ENCODE measurements at places on chromosomes 6 and 20. TPM values are rescaled to one million over a fixed set of nuclear protein-coding genes. Genes with fewer than 3 reads are reported as not detected.

DNA sequence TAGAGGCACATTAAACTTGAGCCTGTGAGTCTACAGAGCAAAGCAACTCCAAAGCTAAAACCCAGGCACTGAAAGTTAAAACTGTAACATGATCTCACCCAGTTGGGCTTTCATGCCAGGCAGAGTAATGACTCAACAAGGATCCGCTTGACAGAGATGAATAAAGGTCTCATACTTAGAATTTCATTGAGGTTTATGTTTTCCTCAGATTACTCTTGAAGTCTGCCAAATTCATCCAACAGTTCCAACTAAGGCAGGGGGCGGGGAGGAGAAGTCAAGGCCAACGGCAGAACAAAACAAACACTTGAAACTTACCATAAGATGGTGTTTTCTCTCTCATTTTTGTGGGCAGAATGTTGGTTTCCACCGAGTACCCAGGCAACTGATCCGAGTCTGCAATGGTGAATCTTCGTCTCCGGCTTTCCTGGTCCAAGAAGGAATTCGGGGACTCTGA lies 54.0 kb upstream of the IPCEF1 start:
- peak; percentile 89 for DNase-seq

The SAMD5 gene
- total RNA-seq, result 2.3 TPM

GRCh38 chr6:140736231-140736630 lies 1361.8 kb upstream of the CITED2 start:
- no peak for DNase-seq

GRCh38 chr6:158474961-158475343 lies 84.9 kb upstream of the TMEM181 start:
- peak; percentile 76 for DNase-seq

- DNase-seq, result no peak
Observed at GRCh38 chr6:123402052-123402451, 234.7 kb downstream of the TRDN start.

GRCh38 chr6:137767911-137768690 lies 99.0 kb upstream of the TNFAIP3 start:
- peak; percentile 22 for DNase-seq

The ZBTB12 gene
- total RNA-seq, result 4.0 TPM

The GSTA2 gene
- total RNA-seq, result not detected

DNA sequence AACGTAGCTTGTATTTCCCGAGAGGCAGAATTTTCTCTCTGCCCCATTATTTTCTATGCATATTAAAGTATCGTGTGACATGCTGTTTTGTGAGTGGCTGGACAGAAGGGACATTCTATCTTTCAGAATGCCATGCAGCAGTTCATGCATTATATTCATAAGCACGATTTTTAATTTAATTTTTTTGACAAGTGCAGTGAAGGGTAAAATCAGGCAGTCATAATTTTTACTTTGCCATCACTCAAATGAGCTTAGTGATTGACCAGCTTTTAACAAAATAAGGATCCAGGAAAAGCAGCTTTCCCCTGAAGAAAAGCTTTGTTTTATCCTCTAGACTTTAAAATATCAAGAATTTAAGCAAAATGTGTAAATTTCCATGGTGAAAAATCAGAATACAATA lies 673.3 kb downstream of the KIF16B start:
- no peak for DNase-seq

GRCh38 chr20:11072982-11073381 lies 399.2 kb upstream of the JAG1 start:
- DNase-seq, result no peak

GRCh38 chr6:9878535-9878934 lies 536.3 kb downstream of the TFAP2A start:
- no peak for DNase-seq

DNA sequence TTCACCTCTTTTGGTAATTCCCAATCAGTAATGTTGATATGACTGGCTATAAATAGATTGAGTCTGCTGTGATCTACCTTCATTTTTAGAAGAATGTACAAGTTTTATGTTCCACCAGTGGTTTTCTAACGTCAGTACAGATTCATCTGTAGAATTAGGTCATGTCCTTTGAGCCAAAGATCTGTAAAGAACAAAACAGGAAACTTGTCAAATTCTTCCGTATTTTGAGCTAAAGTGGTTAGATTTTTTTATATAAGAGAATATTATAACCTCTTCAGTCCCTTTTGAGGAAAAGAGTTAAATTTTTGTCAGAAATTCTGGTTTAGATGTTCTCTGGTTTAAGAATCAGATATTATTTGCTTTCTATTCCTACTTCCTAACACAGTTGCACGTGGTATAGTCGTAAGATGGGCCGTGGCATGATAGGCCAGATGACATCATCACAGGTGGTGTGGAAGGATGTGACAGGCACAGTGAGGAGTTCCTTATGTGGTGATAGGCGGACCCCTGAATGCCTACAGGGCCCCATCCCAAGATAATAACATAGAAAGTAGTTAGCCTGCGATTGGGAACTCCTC lies 62.3 kb downstream of the SNX9 start:
- DNase-seq, result no peak

The SPATS1 gene
- total RNA-seq, result not detected

- peak; percentile 35 for DNase-seq
Observed at GRCh38 chr6:146851837-146852236, 253.1 kb downstream of the ADGB start.

- no peak for DNase-seq
Observed at GRCh38 chr6:98092331-98092730, 742.0 kb upstream of the POU3F2 start.

- DNase-seq, result no peak
Observed at GRCh38 chr20:1879934-1880333, 15.3 kb upstream of the SIRPA start.

- DNase-seq, result peak; percentile 33
Observed at GRCh38 chr6:47478233-47479139, 897 bp downstream of the CD2AP start.

The PDE10A gene
- 1.8 TPM for total RNA-seq

GRCh38 chr6:128886706-128887105 lies 3.8 kb downstream of the LAMA2 start:
- no peak for DNase-seq

DNA sequence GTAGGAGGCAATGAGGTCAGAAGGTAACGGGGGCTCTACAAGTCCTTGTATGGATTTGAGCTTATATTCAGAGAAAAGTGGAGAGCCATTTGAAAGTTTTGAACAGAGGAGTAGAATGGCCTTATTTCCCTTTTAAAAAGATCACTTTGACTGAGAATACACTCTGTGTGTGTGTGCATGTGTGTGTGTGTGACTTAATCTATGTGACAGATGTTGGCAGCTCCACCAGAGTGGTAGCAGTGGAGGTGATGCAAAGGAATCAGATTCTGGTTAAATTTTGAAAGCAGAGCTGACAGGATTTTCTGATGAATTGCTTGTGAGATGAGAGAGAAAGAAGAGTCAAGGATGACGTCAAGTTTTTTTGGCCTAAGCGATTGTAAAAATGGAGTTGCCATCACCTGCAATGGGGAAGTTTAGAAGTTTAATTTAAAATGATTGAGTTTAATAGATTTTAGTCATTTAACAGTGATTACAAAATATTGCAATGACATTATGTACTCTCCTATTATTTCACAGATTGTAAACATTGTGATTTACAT lies 172.2 kb upstream of the HEY2 start:
- no peak for DNase-seq

The MTRF1L gene
- 25.5 TPM for total RNA-seq

- no peak for DNase-seq
Observed at GRCh38 chr6:148231572-148231971, 111.1 kb upstream of the SASH1 start.

- peak; percentile 4 for DNase-seq
Observed at GRCh38 chr20:12237772-12238171, 320.1 kb downstream of the BTBD3 start.

DNA sequence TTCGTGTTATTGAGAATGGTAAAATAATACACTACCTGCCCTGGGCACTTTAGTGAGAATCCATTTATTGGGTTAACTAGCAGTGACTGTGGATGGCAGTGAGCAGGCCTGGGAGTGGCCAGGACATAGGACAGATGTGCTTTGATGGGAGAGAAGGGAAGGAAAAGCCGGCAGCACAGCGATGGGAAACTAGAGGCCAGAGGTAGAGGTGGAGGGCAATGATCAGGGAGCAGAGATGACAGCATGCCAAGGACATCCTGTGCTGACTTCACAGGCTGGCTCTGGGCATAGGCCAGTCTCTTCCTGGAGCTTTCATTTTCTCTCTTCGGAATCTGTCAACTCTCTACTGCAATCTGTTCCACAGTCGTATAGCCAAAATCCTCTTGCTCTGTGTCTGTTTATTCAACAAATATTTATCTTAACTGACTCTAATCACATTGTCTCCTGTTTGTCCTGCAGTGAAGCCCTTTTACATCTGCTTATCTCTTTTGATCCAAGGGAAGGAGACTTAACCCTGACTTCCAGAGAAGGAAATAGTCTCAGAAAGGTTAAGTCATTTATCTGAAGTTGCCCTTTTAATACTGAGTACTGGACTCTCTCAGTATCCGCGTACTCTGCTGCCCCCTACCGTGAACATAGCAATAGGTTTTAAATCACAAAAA lies 18.4 kb upstream of the MMP24 start:
- peak; percentile 84 for DNase-seq

GRCh38 chr6:99186417-99186816 lies 163.1 kb downstream of the FAXC start:
- DNase-seq, result no peak

- DNase-seq, result no peak
Observed at GRCh38 chr20:50055524-50056083, 57.3 kb downstream of the UBE2V1 start.

The HNF4A gene
- 0.22 TPM for total RNA-seq

DNA sequence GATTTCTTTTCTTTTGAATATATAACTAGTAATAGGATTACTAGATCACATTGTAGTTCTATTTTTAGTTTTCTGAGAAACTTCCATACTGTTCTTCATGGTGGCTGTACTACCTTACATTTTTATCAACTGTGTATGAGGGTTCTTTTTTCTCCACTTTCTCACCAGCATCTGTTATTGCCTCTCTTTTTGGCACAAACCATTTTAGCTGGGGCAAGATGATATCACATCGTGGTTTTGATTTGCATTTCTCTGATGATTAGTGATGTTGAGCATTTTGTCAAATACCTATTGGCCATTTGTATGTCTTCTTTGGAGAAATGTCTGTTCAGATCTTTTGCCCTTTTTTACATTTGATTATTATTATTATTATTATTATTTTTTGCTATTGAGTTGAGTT lies 86.1 kb upstream of the TCF21 start:
- no peak for DNase-seq

The VGLL2 gene
- not detected for total RNA-seq

The C6orf15 gene
- total RNA-seq, result not detected

GRCh38 chr6:170451762-170452651 lies 101.1 kb downstream of the PSMB1 start:
- DNase-seq, result no peak

DNA sequence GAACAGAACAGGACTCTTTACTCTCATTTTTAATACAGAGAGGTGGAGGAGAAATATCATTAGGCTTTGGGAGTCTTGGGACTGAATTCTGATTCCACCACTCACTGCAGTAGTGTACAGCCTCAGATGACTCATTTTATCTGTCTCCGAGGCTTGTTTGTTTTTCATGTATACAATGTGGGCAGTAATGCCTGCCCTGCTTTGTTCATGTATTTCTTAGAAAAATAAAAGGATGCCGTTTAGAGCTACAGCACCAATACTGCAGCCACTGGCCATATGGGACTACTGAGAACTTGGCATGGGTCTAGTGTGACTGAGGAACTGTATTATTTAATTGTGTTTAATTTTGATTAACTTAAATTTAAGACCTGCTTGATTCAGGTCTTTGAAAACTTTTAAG lies 41.2 kb upstream of the JAG1 start:
- peak; percentile 58 for DNase-seq

DNA sequence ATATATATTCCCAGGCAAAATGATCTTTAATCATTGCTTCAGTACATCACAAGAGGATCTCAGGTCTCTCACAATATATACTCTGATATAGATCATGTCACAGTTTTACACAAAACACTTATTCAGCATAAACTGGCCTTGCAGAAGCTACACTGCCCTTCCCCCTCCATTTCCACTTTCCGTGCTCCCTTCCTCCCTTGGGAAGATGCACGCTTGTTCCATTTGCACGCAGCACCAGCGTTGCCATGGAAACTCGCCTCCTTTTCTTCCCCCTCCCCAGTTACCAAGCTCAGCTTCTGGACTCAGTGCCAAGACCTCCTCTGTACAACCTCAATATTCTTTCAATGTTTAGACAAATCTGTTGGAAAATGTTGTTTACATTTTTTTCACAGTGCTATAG lies 154.6 kb downstream of the RFPL4B start:
- no peak for DNase-seq

- no peak for DNase-seq
Observed at GRCh38 chr6:89200706-89201215, 16.4 kb downstream of the GABRR1 start.

DNA sequence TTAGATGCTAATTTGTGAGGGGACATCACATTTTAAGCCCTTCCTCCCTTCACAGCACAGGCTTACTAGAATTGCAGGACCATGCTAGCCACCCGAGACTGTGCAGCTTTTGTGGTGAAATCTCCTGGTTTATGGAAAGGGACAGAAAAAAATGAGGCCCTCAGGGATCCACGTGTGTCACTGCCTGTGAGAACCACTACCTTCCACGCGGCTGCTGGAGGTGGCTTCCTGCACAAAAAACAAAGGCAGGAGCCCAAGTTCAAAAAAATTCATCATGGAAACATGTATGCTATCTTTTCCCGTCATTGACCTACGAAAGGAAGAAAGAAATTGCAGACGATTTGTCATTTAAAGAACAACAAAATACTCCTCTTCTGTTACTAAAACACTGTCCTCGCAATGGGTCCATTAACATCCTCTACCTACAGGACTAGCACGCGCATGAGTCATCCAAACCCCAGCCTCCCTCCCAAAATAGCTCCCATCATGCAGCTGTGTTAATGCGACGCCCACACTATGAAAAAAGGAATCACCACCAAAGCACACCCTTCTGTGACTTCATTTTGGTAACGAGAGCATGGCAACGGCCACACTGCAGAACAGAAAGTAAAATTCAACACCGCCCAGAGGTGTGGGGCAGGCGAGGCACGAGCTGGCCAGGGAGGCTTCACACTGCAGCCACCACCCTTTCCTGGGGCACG lies 45.7 kb downstream of the RAMACL start:
- DNase-seq, result peak; percentile 56

DNA sequence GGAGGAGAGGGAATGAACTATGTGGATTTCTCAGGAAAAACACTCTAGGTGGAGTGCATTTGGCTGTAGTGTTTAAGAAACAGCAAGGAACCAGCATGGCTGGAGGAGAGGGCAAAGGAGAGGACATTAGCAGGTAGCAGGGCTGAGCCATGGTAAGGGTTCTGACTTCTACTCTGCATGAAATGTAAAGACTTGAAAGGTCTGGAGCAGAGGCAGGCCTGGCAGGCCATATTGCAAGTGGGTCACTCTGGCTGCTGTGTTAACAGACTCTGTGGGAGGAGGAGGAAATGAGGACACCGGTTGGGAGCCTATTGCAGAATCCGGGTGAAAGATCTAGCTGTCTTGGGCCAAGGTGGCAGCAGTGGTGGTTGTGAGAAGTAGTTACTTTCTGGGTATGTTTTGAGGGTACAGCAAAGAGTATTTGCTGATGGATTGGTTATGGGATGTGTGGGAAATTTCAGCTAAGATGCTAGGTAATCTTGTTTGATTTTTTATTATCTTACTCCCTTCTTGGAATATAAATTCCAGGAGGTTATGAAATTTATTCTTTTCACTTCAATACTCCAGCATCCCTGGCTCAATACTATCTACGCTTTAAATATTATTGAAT lies 115.9 kb upstream of the BCLAF1 start:
- DNase-seq, result peak; percentile 4

The OTOR gene
- total RNA-seq, result not detected

The GJA10 gene
- not detected for total RNA-seq

GRCh38 chr20:59173938-59174491 lies 10.4 kb downstream of the ZNF831 start:
- DNase-seq, result no peak

- DNase-seq, result no peak
Observed at GRCh38 chr20:35908007-35908406, 46.3 kb downstream of the SCAND1 start.
